Stimulated activated CD8-positive, alpha-beta memory T cell treated with anti-CD3 and anti-CD28 coated beads, Interleukin-4, amount 100 ng/mL, for 1 hour (primary cell): ENCODE measurements at places on chromosomes 7 and 10.

DNA sequence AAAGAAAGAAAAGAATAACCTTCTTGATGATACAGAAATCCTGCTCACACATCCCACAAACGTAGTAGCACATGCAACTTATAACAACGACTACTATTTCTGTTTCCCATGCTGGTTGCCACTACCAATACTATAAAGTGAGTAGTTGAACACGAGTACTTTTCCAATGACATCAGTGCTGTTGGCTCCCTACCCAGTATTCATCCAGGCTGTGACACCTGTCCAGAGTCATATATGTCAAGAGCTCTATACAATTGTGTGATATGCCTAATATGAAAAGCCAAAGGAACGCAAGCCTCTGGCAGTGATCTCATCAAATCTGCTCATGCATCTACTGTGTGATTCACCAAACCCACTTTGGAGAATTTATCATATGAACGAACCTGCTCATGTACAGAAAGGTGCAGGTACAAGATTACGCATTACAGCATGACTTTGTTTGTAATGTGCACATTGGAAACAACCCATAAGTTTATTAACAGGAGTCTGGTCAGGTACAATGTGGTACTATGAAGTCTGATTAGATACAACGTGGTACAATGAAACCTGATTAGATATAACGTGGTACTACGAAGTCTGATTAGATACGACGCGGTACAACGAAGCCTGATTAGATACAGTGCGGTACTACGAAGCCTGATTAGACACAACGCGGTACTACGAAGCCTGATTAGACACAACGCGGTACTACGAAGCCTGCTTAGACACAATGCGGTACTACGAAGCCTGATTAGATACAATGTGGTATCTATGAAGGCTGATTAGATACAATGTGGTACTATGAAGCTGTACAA, 5.8 kb upstream of the ITIH5 start:
- no peak for DNase-seq

GRCh38 chr10:11448190-11448544, 163.3 kb downstream of the USP6NL start:
- DNase-seq, result no peak

DNA sequence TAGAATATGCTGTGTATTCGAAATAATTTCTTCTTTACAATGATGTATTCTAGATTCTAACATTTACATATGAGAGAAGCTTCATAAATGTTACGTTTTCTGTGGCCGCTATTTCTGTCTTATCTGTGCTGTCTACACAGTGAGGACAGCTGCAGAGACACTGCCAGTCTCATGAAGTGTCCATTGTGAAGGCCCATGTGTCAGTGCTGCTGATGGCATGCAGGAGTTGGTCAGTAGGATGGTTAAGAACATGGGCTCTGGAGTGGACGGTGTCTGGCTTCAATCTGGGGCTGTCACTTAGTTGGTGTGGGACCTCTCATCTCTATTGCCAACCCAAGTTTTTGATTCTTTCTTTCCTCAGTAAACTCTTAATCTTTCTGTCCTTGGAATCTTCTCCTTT, 137.3 kb downstream of the SDK1 start:
- DNase-seq, result no peak

DNA sequence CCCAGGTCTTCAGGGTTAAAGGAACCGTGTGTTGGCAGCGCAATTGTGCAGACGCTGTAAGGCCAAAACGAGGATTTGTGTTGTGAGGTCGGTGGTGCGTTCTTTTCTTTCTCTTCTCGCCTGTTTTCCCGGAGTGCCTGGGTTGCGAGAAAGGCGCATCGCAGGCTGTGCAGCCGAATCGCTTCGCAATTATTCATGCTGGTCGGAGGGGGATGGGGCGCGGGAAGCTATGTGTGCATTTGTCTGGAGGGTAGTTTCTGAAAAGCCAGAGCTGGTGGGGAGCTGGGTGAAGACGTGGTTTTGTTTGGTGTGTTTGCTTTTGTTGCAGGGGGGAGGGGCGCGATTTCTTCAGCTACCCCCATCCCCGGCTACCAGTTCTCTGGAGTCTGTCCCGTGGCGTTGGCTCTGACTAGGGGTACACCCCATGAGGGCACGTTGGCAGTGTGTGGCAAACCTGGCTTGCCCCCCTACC, 2.1 kb downstream of the MXI1 start:
- DNase-seq, result no peak

GRCh38 chr10:72796042-72796441, 97.5 kb upstream of the OIT3 start:
- DNase-seq, result no peak

DNA sequence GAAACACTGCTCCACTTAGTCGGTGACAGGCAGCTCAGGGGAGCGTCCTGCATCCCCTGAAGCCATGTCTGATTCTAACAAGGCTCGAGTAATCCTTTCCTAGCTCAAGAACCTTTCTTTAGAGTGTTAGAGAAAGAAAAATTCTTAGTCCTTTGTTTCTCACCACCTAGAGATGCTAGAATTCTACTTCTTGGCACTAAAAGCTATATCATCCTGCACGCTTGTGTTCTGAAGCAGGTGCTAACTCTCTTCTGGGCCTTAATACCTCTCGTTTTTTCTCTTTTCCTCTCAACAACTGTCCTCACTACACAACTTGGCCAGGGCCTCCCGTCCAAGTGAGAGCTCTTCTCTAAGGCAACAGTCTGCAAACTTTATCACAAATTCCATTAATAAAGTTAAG, at the start of gene LYZL2:
LYZL2 (minus strand) TSS at position 101 of the 400 bp plus-strand sequence. CDS start 2,838 bp downstream, outside the sequence.
- DNase-seq, result no peak

DNA sequence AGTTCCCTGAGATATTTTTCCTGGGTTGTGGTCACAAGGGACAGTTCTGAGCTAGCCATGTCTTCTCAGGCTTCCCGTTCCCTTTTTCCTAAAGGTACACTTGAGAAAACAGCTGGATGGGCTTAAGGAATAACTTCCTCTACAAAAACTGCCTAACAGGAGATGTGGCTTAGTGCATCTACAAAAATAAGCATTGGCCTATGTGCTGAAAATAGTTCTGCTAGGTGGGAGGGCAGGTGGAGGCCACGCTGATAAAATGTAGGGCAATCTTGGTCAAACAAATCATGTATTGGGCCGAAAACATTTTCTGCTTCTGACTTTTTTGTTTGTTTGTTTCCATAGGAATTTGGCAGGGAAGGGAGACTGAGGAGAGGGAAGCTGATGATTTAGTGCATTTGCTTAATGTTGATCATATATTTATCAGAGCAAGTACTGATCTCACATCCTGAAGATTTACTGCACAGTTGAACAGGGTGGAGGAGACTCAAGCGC, 409.4 kb upstream of the FZD8 start:
- no peak for DNase-seq
